ENCODE measurements at places on chromosomes 3 and 15.

- no peak for DNase-seq
These were observed 262.3 kb downstream of the EPHA6 start for GRCh38 chr3:97076673-97077072.

DNA sequence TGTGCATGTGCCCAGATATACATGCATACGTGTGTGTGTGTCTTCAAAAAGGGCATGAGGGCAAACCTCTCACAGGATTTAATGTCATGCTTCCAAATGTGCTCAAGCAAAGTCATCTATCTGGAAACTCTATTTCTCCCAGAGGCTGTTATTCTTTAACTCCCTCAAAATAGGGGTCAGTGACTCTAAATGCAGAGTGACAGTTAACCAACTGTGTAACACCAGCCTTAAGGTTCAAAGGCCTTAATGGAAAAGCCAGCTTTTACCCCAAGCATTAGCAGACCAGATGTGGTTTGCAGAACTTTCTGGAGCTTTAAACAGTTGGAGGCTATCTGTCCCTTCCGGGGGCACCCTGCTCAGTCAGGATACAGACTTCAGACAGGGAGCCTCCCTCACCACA, 70.4 kb upstream of the SLC7A14 start:
- no peak for DNase-seq

- DNase-seq, result no peak
These were observed 39.0 kb downstream of the SLC6A6 start for GRCh38 chr3:14441240-14441919.

DNA sequence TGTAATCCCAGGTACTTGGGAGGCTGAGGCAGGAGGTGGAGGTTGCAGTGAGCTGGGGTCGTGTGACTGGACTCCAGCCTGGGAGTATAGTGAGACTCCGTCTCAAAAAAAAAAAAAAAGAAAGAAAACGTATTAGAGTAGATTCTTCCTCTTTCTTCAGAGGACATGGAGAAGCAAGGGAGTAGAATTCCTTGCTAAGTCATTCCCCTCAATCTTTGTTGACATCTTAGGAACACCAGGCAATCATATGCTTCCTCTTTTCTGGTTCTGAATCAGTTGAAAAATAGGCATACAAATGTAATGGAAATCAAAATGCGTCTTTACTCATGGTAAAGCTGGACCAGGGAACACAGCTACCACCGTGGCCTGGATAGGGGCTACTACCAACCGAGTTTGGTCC, 38.3 kb upstream of the ATOSA start:
- DNase-seq, result no peak

- DNase-seq, result no peak
These were observed 19.0 kb upstream of the CCR2 start for GRCh38 chr3:46334741-46335478.

GRCh38 chr3:128727059-128727458, 1.1 kb downstream of the RAB7A start:
- no peak for DNase-seq

DNA sequence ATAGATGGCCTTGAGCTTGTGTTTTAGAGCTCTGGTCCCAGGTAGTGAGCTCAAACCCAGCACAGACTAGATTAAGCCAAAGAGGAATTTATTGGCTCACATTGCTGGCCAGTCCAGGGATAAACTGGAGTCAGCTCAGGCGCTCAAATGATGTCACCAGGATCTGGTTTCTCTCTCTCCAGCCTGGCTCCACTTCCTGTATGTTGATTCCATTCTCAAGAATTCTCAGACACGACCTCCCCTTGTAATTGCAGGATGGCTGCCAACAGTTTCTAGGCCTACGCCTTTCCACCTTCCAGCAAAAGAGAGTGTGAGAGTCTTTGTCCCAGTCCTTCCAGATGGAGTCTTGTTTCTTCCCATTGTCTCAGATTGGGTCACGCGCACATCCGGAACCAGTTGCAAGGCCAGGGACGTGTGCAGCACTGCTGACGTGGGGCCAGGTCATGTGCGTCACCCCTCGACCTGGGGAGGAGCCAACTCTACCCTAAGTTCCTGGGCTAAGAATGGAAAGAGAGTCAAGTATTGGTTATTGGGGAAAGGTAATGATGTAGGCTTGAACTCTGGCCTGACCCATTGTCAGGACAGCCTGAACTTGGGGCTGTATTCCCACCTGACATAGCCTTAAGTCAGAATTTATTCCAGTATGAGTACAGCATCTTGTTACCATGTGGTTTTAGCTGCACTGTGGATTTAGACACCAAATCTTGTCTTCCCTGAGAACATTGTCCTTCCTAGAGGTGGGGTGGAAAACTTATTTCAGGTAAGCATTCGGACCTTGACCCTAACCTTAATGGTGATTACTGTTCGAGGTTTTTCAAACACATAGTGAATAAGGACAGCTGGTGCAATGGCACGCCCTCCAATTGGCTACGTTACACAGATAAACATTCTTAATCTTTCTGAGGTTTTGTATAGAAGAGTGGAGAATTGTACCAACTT, 31.6 kb downstream of the CACNA1D start:
- no peak for DNase-seq

GRCh38 chr15:70190965-70191364, 93.2 kb upstream of the TLE3 start:
- DNase-seq, result no peak

DNA sequence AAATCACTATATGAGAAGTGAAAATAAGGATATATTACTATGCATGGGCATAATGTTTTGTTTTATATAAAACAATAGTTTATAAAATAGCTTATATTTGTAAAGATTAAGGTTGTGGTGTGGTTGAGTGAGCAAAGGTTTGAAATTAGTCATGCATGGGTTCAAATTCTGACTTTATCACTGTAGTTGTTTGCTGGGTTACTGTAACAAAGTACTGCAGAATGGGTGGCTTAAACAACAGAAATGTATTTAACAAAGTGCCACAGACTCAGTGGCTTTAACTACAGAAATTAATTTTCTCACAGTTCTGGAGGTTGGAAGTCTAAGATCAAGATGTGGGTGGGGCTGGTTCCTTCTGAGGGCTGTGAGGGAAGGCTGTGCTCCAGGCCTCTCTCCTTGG, 184.8 kb upstream of the THRB start:
- DNase-seq, result no peak

GRCh38 chr3:67325231-67325630, 327.1 kb downstream of the KBTBD8 start:
- no peak for DNase-seq

DNA sequence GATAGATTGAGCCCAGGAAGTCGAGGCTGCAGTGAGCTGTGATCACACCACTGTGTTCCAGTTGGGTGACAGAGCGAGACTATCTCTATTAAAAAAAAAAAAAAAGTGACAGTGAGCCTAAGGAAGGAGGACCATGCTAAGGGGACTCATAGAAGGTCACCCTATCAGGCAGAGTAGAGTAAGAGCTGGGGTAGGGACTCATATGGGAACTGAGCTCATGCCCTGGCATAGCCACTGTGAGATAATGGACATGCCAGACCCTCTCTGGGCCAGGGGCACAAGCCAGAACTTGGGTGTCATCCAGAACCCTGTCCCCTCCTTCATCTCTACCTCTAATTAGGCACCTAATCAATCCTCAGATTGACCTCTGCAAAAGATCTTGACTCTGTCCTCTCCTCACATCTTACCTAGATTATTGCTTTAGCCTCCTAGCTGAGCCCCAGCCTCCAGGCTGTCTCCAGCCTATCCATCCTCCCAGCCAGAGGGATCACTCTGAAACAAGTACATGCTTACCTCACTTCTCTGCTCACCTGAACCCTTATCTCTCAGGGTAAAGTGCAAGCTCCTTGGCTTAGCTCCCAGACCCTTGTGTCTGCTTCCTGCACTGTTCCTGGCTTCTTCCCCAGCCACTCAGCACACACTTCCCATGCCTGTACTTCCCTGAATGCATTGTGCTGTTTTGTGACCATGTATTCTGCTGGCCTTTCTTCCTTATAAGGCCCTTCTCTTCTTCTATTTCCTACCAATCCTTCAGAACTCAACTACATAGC, 76.4 kb downstream of the DAPK2 start:
- no peak for DNase-seq

- no peak for DNase-seq
These were observed 96.5 kb downstream of the FLNB start for GRCh38 chr3:58104712-58105111.

DNA sequence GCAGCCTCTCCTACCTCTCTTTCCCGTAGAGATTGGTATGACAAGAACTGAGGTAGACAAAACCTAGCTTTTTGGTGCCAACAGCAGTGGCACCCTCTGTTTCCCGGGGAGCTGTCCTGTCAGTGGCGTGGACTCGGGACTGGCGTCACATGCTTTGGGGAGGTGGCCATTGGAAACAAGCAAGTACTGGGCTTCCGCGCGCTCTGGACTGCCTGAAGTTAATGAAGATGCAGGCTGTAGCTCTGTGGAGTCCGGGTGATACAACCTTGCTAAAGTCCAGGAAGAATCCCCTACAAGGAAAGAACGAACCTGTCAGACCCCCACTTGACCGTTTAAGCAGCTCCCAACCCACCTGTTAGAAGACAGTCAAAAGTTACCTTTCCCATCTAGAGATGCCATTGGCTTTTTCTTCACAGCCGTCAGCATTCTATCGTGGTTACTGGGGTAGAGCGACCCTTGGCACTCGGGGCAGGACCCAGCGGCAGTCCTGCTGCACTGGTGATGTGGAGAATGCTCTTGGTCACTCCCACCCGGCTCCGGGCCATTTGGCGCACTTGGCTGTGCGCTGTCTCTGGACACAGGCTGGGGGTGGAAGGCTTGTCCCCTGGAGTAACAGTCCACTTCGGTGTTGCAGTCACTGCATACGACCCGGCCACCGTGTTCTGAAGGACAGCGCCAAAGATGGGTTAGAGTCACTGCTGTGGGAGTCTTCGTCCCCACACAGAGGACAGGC, 120.5 kb downstream of the LRIG1 start:
- no peak for DNase-seq

GRCh38 chr15:69760258-69760845, 307.7 kb downstream of the RPLP1 start:
- DNase-seq, result no peak
